Activated CD4-positive, alpha-beta T cell treated with anti-CD3 and anti-CD28 coated beads, Interleukin-2, amount 50 U/mL, for 4 hours (primary cell): ENCODE measurements at places on chromosomes 1 and 21.

DNA sequence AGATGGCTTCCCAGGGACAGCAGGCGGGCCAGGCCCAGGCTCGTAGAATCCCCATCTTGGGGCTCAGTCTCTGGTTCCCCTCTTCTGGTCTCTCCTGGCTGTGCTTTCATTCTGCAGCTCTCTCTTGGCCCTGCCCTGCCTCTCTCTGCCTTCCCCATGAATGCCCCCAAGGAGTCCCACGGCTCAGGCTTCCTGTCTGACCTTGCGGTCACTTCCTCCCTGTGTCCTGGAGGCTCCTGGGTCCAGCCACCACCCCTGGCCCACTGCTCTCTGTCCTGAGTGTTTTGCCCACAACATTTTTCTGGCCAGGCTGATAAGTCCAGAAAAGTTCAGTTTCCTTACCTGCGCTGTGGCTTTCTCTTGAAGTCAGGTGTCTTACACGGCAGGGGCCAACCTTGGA lies 29.1 kb downstream of the PIGP start:
- no peak for DNase-seq

GRCh38 chr21:35438643-35439404 lies 389.7 kb upstream of the RUNX1 start:
- DNase-seq = no peak

DNA sequence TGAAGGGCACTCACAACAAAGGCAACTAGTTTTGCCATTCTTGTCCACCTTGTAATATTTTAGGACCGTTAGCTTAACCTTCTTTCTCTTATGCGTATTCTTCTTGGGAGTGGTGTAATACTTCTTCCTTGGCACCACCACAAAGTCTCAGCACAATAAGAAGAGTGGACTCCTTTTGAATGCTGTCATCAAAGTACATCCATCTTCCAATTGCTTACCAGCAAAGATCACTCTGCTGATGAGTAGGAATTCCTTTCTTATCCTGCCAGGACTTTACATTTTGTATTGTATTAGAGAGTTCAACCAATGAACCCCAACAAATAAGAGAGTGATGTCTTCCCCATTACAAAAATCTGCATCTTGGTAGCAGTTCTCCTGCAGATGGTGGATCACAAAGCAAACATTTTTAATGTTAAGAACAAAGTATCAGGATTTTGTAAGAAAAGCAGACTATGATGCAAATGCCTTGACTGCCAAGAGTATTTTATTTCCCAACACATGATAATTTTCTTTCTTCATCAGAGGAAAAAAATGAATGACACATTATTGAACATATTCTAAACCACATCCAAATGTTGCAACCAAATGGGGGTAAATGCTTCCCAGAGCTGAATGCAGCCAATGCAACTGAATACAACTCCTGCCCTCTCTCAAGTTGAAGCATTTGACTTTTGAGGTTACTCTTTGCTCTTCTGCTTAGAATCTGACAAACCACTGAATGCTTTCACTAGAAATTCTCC lies 5.1 kb upstream of the ARNT start:
- DNase-seq = no peak

DNA sequence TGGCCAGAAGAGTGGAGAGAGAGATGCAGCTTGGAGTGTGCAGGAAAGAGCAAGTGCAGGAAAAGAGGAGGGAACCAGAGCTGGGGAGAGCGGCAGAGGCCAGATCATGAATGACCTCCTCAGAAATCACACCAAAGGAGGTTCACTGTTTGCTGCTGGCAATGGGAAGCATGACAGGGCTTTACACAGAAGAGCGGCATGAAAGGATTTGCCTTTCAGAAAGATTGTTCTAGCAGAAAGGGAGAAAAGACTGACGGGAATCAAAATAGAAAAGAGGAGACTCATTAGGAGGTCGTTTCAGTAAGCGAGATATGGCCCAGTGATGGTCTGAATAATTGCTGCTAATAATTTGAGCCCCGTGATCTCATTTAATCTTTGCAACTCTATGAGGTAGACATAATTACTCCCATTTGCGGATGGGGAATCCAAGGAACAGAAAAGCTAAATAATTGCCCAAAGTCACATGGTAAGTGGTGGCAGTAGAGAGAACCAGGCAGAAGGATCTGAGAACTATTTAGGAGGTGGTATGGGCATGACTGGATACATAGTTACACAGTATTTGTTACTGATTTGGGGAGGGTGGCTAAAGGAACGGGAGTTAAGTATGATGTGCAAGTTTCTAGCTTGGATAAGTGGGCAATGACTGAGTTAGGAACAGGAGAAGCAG lies 12.5 kb upstream of the HNRNPR start:
- DNase-seq = no peak

GRCh38 chr1:9324246-9325096 lies 31.8 kb downstream of the SPSB1 start:
- DNase-seq = no peak

DNA sequence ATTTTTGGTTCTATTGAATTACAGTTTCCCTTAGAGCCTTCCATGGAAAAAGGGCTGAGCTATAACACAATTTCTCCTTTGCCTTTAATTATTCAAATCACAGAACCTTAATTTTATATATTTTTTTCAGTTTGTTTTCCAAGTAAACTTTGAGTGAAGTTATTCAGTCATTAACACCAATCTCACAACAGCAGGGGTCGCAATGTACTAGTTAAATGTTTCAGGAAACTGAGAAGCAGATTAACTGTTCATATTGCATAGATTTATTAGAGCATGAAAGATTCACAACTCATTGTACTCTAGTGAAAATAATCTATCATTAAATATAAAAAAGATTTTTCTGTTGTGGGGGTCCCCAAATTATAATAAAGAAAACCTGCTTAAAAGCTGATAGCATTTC lies 64.1 kb downstream of the KIFAP3 start:
- DNase-seq = no peak

GRCh38 chr1:3779265-3779911 lies 6.8 kb downstream of the SMIM1 start:
- no peak for DNase-seq

GRCh38 chr1:163035446-163036249 lies 33.5 kb upstream of the RGS4 start:
- DNase-seq = no peak

DNA sequence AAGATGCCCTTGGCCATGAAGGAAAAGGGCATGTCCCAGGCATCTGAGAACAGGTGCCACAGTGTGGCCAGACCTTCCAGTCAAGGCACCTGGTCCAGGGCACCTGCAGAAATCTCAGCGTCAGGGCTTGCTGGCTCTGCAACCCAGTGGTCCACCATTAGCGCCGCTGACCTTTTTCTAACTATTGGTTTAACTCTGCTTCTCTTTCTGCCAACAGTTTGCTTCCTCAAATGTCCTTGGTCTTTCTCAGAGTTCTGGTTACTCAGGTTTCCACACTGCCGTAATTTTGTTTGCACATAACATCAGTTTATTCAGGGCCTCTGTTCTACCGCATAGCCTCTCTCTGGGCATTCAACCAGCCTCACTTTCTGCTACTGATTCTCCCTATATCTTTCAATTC lies 16.5 kb upstream of the FYB2 start:
- no peak for DNase-seq

DNA sequence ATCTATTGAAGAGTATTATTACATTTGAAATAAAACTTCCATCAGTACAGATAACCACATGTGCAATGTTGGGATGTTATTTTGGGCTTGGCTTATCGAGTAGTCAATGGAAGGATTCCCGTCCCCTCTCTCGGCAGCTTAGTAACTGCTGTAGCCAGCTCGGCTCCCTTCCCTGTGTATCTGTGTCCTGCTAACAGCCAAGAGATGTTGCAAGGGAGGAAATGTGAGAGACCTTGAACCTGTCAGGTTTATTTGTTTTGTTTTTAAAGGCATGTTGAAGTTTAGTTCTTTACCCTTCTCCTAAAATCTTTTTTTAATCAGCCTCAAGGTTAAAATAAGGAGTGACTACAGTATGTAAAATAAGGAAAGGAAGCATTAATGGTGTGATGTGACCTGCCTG lies 13.6 kb upstream of the TARS2 start:
- no peak for DNase-seq

DNA sequence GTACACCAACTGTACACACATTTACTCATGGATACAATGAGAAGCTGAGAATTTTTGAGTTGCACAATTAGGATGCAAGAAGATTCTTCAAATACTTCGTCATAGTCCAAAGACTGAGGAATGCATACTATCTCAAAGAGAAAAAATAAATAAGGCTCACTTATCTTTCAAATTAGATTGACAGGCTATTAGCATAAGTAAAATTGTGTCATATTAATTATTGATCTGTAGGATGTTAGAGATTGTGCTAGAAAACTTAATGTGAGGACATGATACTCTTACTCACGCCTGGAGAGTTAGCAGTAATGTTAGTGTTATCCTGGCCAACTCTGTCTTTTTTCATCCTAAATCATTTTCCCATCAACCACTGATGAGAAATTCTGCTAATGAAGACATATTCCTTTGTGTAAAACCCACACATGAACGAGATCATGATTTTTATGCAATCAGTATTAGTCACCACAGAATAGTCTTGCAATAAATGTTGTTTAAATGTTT lies 659.0 kb downstream of the LTN1 start:
- DNase-seq = no peak

- DNase-seq = no peak
Measured at GRCh38 chr21:44461464-44462001, 6.2 kb downstream of the LRRC3 start.

- no peak for DNase-seq
Measured at GRCh38 chr1:117783606-117784396, 145.6 kb downstream of the GDAP2 start.

DNA sequence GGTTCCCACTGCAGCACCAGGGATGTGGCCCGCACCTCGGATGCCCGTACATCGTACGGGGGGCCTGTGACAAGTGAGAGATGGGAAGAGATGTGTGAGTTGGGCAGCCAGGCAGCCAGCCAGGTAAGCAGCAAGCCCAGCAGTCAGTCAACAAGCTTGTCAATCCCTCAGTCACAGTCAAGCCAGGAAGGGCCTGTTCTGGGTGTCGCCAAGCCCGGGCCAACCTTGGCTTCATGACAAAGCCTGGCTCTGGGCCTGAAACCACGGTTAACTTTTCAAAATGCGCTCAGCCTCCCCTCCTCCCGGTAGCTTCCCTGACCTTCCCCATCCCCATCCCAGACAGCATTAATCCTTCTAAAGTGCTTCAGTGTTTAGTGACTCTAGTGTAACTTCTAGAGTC lies 31.8 kb downstream of the MYOM3 start:
- DNase-seq = no peak

DNA sequence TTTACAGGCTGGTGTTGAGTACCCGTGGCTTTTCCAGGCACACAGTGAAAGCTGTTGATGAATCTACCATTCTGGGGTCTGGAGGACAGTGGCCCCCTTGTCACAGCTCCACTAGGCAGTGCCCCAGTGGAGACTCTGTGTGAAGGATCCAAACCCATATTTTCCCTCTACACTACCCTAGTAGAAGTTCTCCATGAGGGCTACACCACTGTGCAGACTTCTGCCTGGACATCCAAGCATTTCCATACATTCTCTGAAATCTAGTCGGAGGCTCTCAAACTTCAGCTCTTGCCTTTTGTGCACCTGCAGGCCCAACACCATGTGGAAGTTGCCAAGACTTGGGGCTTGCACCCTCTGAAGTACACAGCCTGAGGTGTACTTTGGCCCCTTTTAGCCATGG lies 227.8 kb downstream of the BACH1 start:
- no peak for DNase-seq

DNA sequence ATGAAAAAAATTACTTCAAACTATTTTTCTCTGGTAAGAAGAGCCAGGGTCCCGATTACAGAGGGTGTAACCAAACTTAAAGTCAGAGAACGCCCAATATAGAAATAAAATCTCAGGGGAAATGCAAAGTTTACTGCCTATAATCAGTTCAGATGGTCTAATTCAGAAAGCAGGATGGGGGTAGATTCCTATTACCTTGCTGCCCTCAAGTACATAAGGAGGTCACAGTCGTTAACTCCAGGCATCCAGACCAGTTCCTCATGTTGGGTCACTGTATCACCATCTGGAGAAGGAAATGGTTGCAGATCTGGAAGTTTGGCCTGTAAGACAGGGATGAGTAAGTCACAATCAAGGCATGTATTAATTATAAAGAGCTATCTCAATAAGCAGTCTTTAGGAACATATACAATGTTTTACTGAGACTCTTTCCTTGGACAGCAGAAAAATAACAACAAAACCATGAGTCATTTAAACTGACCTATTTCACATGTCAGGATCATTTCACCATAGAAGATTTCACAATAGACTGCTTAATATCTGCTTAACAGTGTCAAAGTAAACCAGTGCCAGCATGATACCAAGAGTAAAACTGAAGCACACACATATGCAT lies 179.4 kb downstream of the SLC45A1 start:
- DNase-seq = no peak

- no peak for DNase-seq
Measured at GRCh38 chr1:7857000-7857399, 4.1 kb upstream of the UTS2 start.

- no peak for DNase-seq
Measured at GRCh38 chr1:39646232-39647081, 7.0 kb upstream of the HEYL start.

GRCh38 chr21:34874684-34875513 lies 174.2 kb downstream of the RUNX1 start:
- no peak for DNase-seq

- DNase-seq = peak; percentile 5
Measured at GRCh38 chr1:8671306-8671917, 146.0 kb downstream of the RERE start.

DNA sequence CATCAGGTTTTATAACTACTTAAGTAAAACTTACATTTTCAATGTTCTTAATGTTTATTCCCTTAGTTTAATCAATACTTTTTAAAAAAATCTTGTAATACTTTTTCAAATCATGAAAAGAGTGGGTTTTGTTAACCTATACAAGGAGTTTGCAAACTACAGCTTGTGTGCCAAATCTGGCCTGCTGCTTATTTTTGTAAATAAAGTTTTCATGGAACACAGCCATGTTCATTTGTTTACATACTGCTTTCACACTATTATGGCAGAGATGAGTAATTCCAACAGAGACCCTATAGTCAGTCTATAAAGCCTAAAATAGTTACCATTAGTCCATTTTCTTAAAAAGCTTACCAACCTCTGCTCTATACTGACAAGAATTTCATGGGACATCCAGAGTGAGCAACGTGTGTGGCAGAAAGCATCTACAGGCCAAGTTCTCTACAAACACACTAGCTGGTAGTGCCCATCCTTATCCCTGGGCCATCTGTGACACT lies 42.6 kb downstream of the ERO1B start:
- no peak for DNase-seq

GRCh38 chr1:114341299-114341698 lies 169.7 kb downstream of the TRIM33 start:
- no peak for DNase-seq

DNA sequence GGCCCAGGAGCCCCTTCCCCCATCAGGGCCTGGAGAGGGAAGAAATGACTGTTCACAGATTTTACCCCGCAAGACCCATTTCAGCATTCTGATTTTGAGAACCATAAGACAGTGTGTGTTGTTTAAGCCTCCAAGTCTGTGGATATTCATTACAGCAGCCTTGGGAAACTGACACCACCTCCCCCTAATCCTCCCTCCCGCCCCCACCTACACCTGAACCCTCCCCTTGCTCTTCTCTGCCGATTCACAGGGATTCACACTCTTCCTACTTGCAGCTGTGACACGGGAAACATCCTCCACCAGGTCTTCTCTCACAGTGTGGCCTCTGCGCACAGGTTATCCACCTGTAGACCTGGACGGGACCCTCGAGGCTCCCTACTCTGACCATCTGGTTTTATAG lies 50.1 kb downstream of the RIPK4 start:
- no peak for DNase-seq

GRCh38 chr1:6485168-6486101 lies 6.0 kb downstream of the PLEKHG5 start:
- no peak for DNase-seq

- no peak for DNase-seq
Measured at GRCh38 chr1:93490357-93490756, 42.4 kb downstream of the FNBP1L start.
